ENCODE measurements at places on chromosomes 3 and 15.

DNA sequence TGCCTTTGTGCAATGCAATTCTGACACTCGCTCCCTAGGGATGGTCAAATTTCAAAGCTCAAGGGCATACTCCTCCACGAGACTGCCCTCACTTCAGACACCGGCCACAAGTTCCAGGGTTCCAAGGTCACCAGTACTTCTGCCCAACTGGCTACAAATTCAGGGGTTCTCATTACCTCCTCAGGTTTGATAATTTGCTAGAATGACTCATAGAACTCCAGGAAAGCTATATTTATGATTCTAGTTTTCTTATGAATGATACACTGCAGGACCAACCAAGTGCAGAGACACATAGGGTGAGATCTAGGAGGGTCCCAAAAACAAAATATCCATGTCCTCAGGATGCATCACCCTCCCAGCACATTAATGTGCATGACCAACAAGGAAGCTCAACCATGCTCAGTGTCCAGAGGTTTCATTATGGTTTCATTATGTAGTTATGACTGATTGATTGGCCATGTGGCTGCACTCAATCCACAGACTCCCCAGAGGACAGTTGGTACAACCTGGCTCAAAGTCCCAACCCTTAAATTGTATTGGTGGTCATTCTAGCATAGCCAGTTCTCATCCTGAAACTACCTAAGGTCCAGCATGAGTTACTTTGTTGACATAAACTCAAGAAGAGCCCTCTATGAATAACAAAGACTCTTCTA is 170.4 kb upstream of the LRRN1 start:
- no peak for DNase-seq

- no peak for DNase-seq
Observed at GRCh38 chr3:4837374-4837930, 141.8 kb upstream of the BHLHE40 start.

DNA sequence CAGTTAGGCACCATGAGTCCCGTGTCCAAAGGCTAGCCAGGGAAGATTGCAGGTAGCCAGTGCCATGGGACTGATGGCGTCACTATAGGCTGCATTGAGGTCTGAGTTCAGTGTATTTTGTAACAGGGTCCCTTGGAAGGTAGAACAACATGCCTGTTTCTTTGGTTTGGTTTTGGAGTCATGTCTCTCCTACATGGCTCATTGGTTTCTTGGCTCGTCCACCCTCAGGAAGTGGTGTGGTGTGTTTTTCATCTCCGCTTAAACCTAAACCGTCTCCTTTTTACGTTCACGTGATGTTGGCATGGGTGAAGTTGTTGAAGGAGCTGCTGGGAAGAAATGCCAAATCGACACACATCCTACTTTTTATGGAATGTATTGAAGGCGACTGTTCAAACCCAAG is 71.6 kb downstream of the FLNB start:
- DNase-seq: no peak

GRCh38 chr3:42612928-42613327 is 12.4 kb downstream of the NKTR start:
- no peak for DNase-seq

GRCh38 chr15:66008940-66009562 is 139.8 kb downstream of the RAB11A start:
- no peak for DNase-seq

DNA sequence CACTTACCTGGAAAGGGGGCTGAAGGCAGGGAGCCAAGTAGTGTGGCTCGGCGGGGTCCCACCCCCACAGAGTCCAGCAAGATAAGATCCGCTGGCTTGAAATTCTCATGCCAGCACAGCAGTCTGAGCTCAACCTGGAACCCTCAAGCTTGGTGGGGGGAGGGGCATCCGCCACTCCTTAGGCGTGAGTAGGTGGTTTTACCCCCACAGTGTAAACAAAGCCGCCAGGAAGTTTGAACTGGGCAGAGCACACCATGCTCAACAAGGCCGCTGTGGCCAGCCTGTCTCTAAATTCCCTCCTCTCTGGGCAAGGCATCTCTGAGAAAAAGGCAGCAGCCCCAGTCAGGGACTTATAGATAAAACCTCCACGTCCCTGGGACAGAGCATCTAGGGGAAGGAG is 156.3 kb downstream of the KBTBD8 start:
- DNase-seq: no peak

DNA sequence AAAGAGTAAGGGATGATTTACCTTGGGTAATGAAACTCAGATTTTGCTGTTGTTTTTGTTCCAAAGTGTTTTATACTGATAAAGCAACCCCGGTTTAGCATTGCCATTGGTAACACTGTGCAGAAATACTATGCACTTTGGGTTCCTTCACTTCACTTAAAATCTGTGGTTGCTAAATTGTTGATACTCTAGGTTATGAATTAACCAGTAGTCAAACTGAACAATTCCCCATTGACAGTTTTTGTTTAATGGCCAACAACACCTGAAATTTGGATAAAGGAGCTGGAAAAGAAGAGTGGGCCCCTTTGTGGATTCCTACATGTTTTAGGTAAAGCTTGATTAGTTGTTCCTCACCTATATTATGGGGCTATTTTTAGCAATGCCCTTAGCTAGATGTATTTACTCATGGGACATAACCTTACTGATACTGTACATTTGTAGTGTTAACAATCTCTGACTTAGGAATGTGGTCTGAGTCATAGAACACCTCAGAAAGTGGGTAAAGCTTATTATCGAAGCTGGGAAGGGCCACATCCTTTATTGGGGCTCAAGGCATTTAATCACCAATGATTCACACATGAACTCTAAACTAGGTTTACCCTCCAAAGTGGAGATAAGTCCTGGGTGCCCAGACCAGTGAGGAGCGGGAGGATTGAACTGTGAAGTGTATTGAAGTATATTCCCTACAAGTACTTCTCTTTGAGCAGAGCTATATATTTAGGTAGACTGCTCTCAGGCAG is 29.5 kb upstream of the THRB start:
- no peak for DNase-seq
